H1 (cell line): ENCODE measurements at places on chromosomes 16 and 17. TPM values are rescaled to one million over a fixed set of nuclear protein-coding genes. Genes with fewer than 3 reads are reported as not detected.

Gene LDHD
- polyA plus RNA-seq = 18.2 and 43.1 TPM in 2 replicates

Gene HLF
- 0.36 and 0.39 TPM in 2 replicates for polyA plus RNA-seq

Gene GCSH
- polyA plus RNA-seq = 25.1 and 28.2 TPM in 2 replicates

Gene CPHXL2
- polyA plus RNA-seq = not detected in 2 replicates

Gene MYH8
- not detected in 2 replicates for polyA plus RNA-seq

Gene GAST
- polyA plus RNA-seq = not detected in 2 replicates

Gene ACSM5
- not detected in 2 replicates for polyA plus RNA-seq

Gene KLHL10
- 0.14 and 0.26 TPM in 2 replicates for polyA plus RNA-seq

Gene NKD1
- 0.64 and 0.70 TPM in 2 replicates for polyA plus RNA-seq

GRCh38 chr16:80403894-80404293, 136.9 kb upstream of the DYNLRB2 start:
- DNase-seq = no peak
- no peak overlapping the region for H3K27ac ChIP-seq
- no peaks in the 10 kb centered on the region for H3K36me3 ChIP-seq
- no peak overlapping the region for H3K4me3 ChIP-seq
- no peaks in the 10 kb centered on the region for H3K27me3 ChIP-seq

GRCh38 chr17:72455562-72455961, 334.7 kb downstream of the SOX9 start:
- H3K4me1 ChIP-seq = 0 out of 2 replicates have a peak, but pooled peaks cover 2% of the 10 kb centered on the region
- DNase-seq = no peak
- H3K27me3 ChIP-seq = no peaks in the 10 kb centered on the region
- no peaks in the 10 kb centered on the region for H3K36me3 ChIP-seq

DNA sequence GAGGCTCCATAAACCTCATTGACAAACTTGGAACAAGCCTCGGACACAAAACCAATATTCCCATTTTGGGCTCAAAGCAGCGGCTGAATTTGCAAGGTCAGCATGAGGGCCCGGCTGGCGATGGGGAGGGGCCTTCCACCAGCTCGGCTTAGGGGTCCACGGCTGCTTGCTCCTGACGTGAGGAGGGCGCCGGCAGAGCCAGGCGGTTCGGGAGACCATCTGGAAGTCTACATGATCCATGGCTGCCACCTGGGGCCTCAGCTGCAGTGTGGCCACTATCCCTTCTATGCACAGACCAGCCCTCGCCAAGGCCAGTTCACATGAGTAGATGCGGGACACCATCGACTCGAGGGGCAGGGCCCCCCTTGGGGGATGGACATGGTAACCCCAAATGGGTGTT, 39.1 kb downstream of the NDEL1 start:
- no peaks in the 10 kb centered on the region for H3K27me3 ChIP-seq
- peaks cover 38% of the 10 kb centered on the region for H3K36me3 ChIP-seq
- H3K27ac ChIP-seq = no peak overlapping the region
- H3K4me1 ChIP-seq = no peaks in the 10 kb centered on the region

DNA sequence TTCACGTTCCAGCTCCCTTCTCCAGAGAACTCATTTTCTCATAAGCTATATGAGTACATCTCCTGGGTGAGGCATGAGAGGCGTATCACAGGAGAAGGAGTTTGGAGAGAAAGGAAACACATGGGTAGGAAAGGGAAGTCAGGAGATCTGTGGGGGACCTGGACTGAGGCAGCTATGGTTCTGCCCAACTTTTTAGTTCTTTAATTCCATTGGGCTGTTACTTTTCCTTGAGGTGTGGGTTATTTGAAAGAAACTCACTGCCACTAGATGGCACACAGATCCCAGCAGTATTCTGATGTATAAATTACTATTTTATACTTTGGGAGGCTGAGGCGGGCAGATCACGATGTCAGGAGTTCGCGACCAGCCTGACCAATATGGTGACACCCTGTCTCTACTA, 63.6 kb downstream of the NUP93 start:
- H3K4me3 ChIP-seq = no peak overlapping the region
- H3K36me3 ChIP-seq = no peaks in the 10 kb centered on the region
- no peaks in the 10 kb centered on the region for H3K27me3 ChIP-seq
- no peaks in the 10 kb centered on the region for H3K4me1 ChIP-seq

GRCh38 chr17:61133853-61134252, 265.8 kb upstream of the TBX2 start:
- no peak for DNase-seq
- no peak overlapping the region for H3K4me3 ChIP-seq
- H3K36me3 ChIP-seq = no peaks in the 10 kb centered on the region
- H3K4me1 ChIP-seq = no peaks in the 10 kb centered on the region

DNA sequence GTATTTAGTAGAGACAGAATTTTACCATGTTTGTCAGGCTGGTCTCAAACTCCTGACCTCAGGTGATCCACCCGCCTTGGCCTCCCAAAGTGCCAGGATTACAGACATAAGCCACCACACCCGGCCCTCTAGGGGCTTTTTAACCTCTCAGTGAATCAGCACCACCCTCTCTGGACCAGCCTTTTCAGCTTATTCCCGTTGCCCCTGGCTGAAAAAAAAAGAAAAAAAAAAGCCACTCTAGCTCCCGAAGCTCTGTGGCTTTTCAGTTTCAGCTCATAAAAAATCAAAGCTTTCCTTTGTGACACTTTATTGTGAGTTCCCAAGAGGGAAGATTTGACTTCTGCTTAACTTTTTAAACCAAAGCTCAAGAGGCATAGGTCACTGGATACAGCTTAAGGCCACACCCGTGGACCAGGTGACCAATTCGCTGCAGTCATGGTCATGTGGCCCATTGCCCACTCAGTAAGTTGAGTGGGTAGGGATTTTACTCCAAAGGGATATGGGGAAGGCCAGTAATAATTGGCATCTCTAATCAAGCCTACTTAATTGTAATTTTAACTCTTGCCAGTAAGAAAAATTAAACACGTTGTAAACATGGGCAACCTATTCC, 46.6 kb upstream of the MED13 start:
- H3K27me3 ChIP-seq = no peaks in the 10 kb centered on the region
- H3K4me3 ChIP-seq = no peak overlapping the region
- H3K36me3 ChIP-seq = no peaks in the 10 kb centered on the region

DNA sequence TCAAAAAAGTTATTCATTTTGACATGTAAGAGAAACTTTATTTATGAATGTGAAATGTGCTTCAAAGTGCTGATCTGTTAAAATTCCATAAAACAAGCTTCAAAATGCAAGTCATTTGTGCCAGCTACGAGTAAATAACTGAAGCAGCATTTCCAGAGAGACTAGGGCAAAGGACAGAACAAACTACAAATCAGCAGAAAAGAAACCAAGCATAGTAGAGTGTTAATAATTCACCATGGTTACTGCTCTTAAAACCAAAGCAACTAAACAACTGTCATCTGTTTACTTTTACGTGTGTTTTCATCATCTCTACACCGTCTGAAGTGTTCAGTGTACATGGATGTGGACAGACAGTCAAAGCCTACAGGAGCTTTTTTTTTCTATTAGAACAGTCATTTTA, 1.6 kb upstream of the ASPA start:
- no peaks in the 10 kb centered on the region for H3K36me3 ChIP-seq
- no peaks in the 10 kb centered on the region for H3K4me1 ChIP-seq
- no peak for DNase-seq
- no peak overlapping the region for H3K4me3 ChIP-seq

GRCh38 chr17:69715656-69716055, 301.2 kb downstream of the MAP2K6 start:
- H3K4me3 ChIP-seq = no peak overlapping the region
- DNase-seq = no peak
- no peaks in the 10 kb centered on the region for H3K27me3 ChIP-seq

GRCh38 chr17:70168044-70168976, 1.0 kb upstream of the KCNJ2 start:
- H3K27me3 ChIP-seq = no peaks in the 10 kb centered on the region
- DNase-seq = peak; percentile 65

DNA sequence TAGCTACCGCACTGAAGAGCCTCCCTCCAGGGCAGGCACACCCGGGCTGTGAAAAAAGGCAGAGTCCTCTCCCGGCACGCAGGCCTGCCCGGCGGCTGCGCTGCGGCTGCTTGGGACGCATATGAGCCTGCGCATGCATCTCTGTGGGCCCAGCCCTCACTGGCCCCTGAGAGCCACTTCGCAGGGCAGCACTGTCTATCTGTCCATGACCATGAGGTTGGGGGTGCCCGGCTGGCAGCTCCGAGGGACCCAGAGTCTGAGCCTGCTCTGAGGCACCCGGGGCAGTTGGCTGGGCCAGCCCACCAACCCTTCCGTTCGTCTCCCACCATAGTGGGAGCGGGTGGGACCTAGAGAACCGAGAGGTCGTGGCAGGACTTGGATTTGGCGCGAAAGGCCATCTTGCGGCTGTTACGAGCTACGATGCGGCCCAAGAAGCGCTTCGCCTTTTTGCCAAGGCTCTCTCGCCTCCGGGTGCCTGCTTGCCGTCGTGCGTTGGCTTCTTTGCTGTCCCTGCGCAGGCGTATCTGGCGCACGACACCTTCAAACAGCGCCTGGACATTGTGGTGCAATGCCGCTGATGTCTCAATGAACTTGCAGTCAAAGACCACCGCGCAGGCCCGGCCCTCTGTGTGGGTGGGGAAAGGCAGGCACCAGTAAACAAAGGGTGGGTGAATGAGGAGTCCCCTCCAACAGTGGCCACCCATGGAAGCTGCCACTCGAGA, 3.2 kb upstream of the CDH16 start:
- no peak overlapping the region for H3K4me3 ChIP-seq
- no peak for DNase-seq

DNA sequence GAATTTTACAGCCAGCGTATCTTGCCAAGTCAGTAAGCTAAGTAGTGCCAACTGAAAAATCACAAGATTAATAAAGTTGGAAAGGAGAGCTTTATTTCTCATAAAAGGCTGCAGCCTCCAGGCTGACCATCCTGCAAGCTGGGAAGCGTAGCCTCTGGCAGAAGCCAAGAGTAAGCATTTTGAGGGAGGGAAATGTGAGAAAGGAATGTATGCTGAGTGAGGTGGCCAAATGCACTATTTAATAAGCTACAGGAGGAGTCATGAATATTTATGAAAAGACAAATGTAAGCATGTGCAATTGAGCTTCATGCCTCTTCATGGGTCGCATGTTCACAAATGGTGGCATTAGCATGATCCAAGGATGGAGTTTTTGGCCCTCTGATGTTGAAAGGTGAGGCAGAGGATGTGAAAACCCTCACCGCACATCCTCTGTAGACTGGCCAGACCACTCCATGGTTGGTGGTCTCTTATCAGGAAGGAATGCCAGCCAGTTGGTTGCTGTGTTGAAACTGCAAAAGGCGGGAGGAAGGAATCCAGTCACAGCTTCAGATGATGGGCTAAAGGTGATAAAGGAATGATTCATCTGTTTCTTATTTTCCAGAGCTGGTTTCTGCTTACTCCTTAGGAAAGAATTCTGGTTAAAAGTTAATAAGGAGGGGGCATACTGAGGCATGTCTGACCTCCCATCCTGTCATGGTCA, 9.2 kb downstream of the KRT33B start:
- H3K36me3 ChIP-seq = no peaks in the 10 kb centered on the region
- DNase-seq = no peak
- H3K4me1 ChIP-seq = no peaks in the 10 kb centered on the region

- H3K4me1 ChIP-seq = peaks cover 2% of the 10 kb centered on the region; the same call in 1 of the 2 replicates
- DNase-seq = no peak
- H3K4me3 ChIP-seq = no peak overlapping the region
- no peaks in the 10 kb centered on the region for H3K27me3 ChIP-seq
These were observed 712.1 kb downstream of the CDH11 start for GRCh38 chr16:64409783-64410210.

- peaks cover 12% of the 10 kb centered on the region for H3K4me1 ChIP-seq
- H3K4me3 ChIP-seq = no peak overlapping the region
- no peak overlapping the region for H3K27ac ChIP-seq
- DNase-seq = no peak
- H3K27me3 ChIP-seq = peaks cover 13% of the 10 kb centered on the region
These were observed 4.4 kb upstream of the CALB2 start for GRCh38 chr16:71354156-71354555.

DNA sequence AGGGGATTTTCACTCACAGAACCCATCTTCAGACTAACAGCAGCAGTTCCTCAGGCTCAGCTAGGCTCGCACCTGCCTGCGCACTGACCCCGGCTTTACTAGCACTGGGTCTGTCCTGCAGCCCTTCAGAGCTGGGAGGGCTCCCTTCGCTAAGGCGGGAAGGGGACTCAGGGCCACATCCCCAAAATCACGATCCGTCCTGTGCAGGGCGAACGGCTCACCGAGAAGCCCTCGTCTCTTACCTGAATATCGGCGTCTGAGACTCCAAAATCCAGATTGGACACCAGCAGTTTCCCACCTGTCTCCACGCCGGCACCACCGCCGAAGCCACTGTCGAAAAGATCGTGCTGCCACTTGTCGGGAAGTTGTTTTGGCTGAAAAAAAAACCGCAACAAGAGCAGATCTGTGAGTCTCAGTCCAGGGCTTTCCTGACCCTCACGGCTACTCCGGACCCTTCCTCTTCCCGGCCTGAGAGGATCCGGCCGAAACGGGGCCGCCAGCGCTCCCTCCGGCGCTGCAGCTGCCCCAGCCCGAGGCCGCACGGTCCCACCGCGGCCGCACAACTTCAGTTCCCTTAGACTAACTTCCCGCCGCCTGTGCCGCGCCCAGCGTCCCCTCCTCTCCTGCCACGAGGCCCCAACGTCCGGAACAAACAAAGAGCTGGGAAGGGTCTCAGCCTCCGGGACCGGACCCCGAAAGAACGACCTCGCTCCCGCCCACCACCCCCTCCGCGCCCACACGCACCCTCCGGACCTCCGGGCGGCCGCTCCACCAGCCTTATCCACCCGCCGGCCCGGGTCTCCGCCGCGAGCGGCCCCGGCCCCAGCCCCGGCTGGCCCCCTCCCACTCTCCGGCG, 711 bp downstream of the ALYREF start:
- H3K4me3 ChIP-seq = peak overlapping the region; percentile 94
- DNase-seq = no peak
- H3K4me1 ChIP-seq = no peaks in the 10 kb centered on the region

DNA sequence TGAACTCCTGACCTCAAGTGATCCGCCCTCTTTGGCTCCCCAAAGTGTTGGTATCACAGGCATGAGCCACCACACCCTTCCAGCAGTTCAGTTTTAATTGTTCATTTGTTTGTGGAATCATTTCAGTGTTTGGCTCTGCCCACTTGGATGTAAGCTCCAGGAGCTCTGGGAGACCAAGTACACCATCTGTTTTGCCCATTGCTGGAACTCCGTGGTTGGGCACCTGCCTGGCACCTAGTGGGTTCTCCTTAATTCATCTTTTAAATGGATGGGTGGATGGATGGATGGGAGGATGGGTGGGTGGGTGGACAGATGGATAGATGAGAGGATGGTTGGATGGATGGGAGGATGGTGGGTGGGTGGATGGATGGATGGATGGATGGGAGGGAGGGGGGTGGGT, 953 bp upstream of the NECAB2 start:
- no peaks in the 10 kb centered on the region for H3K36me3 ChIP-seq
- DNase-seq = no peak
- H3K4me3 ChIP-seq = no peak overlapping the region

DNA sequence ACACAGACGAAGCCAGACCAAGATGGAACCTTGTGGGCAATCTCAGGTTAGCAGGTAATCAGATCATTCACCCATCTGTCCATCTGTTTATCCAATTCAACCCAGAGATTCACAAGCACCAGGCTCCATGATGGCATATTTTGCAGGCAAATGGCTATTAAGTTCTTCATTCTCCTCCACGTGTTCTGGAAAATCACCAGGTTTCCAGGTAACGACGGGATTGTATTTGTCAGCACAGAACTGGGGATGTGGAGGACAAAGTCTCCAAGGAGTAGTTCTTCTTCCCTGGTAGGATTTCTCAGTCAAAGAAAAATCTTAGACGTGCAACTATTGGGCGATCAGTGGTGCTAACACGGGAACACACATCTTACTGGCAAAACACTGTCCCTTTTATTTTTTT, 368.8 kb downstream of the SLC39A11 start:
- no peaks in the 10 kb centered on the region for H3K27me3 ChIP-seq
- no peak overlapping the region for H3K4me3 ChIP-seq
- peaks cover 2% of the 10 kb centered on the region for H3K4me1 ChIP-seq
- H3K36me3 ChIP-seq = no peaks in the 10 kb centered on the region
- DNase-seq = no peak
- no peak overlapping the region for H3K27ac ChIP-seq
